Breast epithelium (tissue), 4 donors: ENCODE measurements at places on chromosomes 12 and 14. TPM values are rescaled to one million over a fixed set of nuclear protein-coding genes. Genes with fewer than 3 reads are reported as not detected.

The ART4 gene
- 0.48 TPM for total RNA-seq

The PIANP gene
- total RNA-seq, result not detected

The SSPN gene
- 19.7 TPM for total RNA-seq

- no peak for DNase-seq
Observed at GRCh38 chr14:38187528-38187927, 20.2 kb upstream of the SSTR1 start.
